ENCODE measurements at places on chromosomes 7 and 10. TPM values are rescaled to one million over a fixed set of nuclear protein-coding genes. Genes with fewer than 3 reads are reported as not detected.

The DPY19L1 gene
- 64.3 TPM for total RNA-seq

The RPEL1 gene
- not detected for total RNA-seq

The TAF5 gene
- 2.6 TPM for total RNA-seq

The PTPRZ1 gene
- total RNA-seq = 0.04 TPM

The ARHGEF35 gene
- 9.0 TPM for total RNA-seq

The ST8SIA6 gene
- not detected for total RNA-seq

The GPR85 gene
- not detected for total RNA-seq

The PNPLA8 gene
- total RNA-seq = 22.3 TPM

The CALML5 gene
- not detected for total RNA-seq

The NPM3 gene
- 98.6 TPM for total RNA-seq

DNA sequence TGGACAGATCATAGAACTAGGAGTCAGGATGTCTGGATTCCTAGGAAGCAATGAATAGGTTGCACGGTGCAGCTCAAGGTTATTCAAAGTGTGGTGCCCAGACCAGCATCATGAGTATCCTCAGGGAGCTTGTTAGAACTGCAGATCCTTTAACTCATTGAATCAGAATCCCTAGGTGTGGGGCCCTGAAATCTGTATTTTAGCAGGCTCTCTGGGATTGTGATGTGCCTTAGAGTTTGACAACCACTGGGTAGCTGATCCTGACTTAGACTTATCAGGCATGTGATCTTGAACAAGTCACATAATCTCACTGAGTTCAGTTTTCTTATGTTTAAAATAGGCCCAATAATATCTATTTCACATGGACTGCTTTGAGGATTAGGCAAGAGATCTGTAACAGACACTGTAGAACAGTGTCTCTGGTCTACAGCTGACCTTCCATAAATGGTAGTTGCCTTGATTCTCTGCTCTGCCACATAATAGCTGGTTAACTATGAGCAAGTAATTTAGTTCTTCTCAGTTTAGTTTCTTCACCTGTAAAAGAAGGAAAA lies 46.4 kb upstream of the ATRNL1 start:
- DNase-seq = no peak

DNA sequence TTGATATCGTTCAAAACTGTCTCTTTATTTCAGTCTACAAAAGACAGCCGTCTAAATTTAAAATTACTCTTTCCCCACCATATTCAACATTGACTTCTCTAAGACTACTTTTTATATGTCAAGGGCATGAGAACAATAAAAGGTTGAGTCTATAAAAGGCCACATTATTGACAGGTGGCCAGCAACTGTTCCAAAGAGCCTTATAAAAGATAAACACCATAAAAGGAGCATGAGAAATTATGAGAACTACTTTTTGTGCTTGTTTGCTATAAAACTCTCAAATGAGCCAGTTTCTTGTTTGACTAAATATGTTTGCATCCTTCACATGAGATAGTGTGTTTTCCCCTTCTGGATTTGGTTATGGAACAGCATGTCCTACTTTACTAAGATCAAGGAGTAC lies 189.2 kb downstream of the THSD7A start:
- DNase-seq = no peak

- DNase-seq = no peak
Measured at GRCh38 chr7:155791214-155791737, 21.0 kb downstream of the SHH start.

- no peak for DNase-seq
Measured at GRCh38 chr7:37092548-37092947, 356.1 kb downstream of the ELMO1 start.

- no peak for DNase-seq
Measured at GRCh38 chr7:83640731-83641537, 8.0 kb downstream of the SEMA3E start.

GRCh38 chr7:44735403-44736165 lies 13.1 kb upstream of the ZMIZ2 start:
- peak; percentile 93 for DNase-seq

GRCh38 chr10:101895781-101896180 lies 52.2 kb upstream of the KCNIP2 start:
- no peak for DNase-seq

GRCh38 chr10:4294996-4295792 lies 510.2 kb upstream of the KLF6 start:
- DNase-seq = no peak

DNA sequence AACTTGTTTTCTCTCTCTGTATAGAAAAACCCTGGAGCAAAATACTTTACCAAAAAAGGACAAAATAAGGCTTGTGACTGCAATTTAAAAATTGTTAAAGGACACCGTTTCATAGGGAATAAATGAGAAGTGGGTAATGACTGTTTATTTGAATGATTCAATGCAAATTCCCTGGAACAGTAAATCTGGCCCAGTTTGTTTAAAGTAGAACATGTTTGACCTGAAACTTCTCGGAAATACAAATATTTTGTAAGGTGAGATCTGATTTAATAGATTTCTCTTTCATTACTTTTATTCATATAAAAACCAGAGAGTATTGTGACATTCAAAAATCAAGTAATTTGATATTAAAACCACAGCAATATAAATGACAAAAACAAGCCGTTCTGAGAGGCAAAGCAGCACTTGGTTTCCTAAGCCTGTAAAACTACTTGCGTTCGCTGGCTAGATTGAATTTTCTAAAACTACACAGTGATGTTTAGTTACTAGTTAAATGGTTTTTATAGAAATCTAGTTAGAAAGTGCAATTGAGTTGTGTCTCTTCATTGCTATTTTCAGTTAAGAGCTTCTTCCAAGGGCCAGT lies 76.8 kb upstream of the PITRM1 start:
- no peak for DNase-seq

- DNase-seq = no peak
Measured at GRCh38 chr7:115122388-115122787, 200.5 kb downstream of the MDFIC start.

GRCh38 chr7:158013085-158013668 lies 574.4 kb downstream of the PTPRN2 start:
- DNase-seq = no peak

DNA sequence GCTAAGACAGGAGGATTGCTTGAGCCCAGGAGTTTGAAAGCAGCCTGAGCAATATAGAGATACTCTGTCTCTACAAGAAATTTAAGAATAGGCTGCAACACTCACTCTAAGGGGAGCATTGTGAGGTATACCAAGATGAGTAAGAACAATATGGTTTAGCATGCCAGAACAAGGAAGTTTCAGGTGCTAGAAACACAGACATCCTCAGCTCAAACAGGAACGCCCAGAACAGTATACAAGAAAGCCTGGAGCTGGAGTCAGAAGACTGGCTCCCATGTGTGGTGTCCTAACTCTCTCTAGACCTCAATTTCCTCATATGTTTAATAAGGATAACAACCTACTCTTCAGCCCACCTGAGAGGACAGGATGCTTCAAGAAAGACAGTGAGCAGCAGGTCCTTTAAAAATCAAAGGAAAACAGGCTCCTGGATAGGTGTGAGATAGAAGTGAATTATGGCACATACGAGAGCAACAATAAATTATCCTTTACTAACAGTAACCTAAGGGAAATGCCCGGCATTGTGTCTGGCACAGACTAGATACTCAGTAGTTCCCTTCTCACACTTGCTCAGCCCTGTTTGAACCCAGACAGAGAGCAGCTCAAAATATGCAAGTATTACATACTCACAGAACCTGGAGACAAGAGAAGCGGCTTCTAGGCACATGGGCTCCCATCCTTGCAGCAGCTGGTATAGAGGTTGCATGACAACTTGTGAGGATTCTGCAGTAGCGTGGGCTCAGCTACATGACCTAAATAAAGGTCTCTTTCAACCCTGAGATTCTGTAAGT lies 45.4 kb downstream of the KAT6B start:
- no peak for DNase-seq

DNA sequence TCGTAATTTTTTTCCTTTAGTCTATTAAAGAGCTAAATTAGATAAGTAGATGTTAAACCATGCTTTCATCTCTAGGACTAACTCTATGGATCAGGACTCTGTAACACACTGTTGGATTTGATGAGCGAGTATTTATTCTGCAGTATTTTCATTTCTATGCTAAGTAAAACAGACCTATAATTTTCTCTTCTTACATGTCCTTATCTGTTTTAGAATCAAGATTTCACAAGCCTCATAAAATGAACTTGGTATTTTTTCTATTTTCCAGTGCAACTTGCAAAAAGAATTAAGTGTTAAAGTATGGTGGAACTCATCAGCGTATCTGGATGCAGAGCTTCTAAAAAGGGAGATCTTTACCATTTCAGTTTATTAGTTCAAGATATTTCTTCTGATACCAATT lies 2.4 kb downstream of the CACUL1 start:
- no peak for DNase-seq

GRCh38 chr7:141275350-141275749 lies 201.5 kb downstream of the TMEM178B start:
- no peak for DNase-seq

- DNase-seq = no peak
Measured at GRCh38 chr10:88417387-88418030, 165.6 kb downstream of the RNLS start.

- no peak for DNase-seq
Measured at GRCh38 chr7:156105337-156106106, 293.3 kb upstream of the SHH start.

GRCh38 chr7:143299840-143300239 lies 11.7 kb downstream of the CASP2 start:
- DNase-seq = no peak

DNA sequence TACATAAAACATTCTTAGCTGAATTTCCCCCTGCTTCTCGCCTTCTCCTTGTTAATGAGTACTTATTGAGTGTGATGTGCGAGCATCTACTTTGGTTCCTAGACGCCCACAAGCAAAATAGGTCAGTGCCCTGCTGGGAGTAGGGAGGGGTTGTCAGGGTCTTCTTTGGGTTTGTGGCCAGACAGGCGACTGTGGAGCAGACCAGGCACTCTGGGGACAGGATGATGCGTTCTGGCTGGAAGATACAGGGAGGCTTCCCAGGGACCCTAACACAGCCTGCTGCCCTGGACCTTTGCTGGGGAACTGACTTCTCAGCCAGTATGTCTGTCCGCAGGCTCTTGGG lies 227.2 kb downstream of the CUX1 start:
- no peak for DNase-seq

GRCh38 chr10:30788307-30788706 lies 158.8 kb upstream of the LYZL2 start:
- no peak for DNase-seq

GRCh38 chr10:56836659-56837058 lies 475.6 kb upstream of the ZWINT start:
- no peak for DNase-seq

Measured in kidney epithelial cell (primary cell).